Right lobe of liver (tissue), 6 donors: ENCODE measurements at places on chromosomes 1 and 21. TPM values are rescaled to one million over a fixed set of nuclear protein-coding genes. Genes with fewer than 3 reads are reported as not detected.

Gene GBP5
- 3.4 TPM for total RNA-seq

Gene ALX3
- not detected for total RNA-seq

Gene TCHHL1
- not detected for total RNA-seq

- peak; percentile 79 for DNase-seq
- H3K4me3 ChIP-seq, result no peak overlapping the region
- H3K36me3 ChIP-seq, result no peaks in the 10 kb centered on the region
- peaks cover 62% of the 10 kb centered on the region for H3K4me1 ChIP-seq
Measured at GRCh38 chr1:116379674-116380498, 6.8 kb downstream of the ATP1A1 start.

GRCh38 chr1:226309398-226310244, 657 bp upstream of the LIN9 start:
- no peaks in the 10 kb centered on the region for H3K36me3 ChIP-seq
- H3K4me1 ChIP-seq, result no peaks in the 10 kb centered on the region
- peak overlapping the region; percentile 99 for H3K4me3 ChIP-seq
- no peaks in the 10 kb centered on the region for H3K27me3 ChIP-seq
- no peak overlapping the region for H3K27ac ChIP-seq

DNA sequence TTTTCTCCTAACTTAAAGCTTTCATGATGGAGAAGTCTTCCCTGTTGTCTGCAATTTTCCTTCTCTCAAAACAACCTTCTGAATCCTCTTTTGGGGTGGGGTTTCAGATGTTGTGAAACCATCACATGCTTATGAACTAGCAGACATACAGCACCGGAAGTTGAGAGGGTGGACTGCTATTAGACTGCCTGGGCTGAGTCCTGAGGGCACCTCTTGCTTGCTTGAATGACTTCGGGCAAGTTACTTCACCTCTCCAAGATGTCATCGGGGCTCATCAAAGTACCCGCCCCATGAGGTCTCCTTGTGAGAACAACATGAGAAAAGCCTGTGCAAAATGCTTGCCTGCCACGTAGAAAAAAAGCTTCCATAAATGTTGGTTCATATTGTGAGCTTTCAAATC, 89.6 kb downstream of the CCDC185 start:
- H3K4me3 ChIP-seq, result no peak overlapping the region
- H3K36me3 ChIP-seq, result no peaks in the 10 kb centered on the region
- no peaks in the 10 kb centered on the region for H3K4me1 ChIP-seq
- H3K27me3 ChIP-seq, result no peaks in the 10 kb centered on the region

DNA sequence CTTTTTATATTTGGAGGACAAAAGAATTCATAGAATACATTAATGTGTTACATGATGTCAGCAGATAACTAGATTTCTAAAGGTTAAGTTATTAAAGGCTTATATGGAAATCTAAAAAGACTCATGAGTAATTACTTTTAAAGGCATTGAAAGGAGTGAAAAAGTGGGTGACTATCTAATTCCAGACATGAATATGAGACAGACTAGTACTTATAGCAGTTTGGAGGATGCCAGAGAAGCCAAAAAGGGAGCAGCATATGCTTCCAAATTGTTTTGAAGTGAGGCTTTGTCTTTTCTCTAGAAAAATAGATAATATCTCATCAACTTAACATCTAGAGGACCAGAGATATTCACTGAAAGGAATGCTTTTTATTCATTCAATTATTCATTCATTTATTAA, 275.5 kb upstream of the CACYBP start:
- no peak overlapping the region for H3K27ac ChIP-seq
- H3K4me3 ChIP-seq, result no peak overlapping the region
- peaks cover 10% of the 10 kb centered on the region for H3K4me1 ChIP-seq
- no peak for DNase-seq
- H3K36me3 ChIP-seq, result no peaks in the 10 kb centered on the region
